ENCODE measurements at places on chromosomes 5 and 9.

DNA sequence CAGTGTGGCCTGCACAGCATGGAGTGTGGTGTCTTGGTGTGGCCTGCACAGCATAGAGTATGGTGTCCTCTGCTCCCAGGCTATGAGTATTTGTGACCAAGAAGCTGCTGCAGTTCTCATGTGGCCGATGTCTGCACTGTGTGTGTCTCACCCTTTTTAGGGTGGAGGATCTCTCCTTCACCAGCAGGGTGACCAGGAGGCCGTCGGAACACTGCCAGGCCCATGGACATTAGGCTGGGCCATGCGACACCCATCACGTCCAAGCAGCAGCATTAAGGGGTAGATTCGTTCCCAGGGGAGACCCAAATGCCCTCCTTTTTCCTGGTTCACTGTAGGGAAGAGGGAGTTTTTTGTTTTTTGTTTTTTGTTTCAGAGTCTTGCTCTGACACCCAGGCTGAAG, 115.3 kb upstream of the SPIN1 start:
- DNase-seq, result no peak

DNA sequence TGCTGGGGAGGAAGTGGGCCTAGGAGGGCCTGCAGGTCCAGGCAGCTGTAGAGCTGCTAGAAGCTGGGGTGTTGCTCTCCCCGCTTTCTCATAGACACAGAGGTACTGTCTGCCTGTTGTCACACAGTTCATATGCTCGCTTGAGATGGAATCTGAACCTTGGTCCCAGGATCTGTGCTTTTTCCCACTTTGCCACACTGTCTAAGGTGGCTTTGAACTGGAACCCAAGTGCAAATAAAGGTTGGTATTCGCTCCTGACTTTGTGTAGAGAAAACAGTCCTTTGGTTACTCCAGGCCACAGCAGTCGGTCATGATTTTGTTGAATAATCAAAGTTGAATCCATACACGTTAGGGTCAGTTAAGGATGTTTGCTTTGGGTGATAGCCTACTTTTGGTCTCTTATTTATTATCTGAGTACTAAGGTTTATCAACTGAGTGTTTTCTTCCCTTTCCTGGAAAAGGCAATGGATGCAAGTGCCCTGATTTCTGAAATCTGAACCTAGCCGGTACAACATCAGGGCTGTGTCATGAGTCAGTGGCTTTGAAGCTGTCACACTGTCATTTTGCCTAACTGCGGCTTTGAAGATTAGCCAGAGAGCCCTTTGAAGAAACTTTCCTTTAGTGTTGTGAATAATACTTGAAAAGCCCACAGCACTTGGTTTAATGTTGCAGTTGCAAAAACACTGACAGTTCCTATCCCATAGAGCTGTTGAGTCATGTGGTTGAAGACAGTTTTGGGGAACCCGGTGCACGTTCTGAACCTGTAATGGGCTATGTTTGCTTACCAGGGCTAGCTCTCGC, 41.3 kb downstream of the HABP4 start:
- DNase-seq, result peak; percentile 23

DNA sequence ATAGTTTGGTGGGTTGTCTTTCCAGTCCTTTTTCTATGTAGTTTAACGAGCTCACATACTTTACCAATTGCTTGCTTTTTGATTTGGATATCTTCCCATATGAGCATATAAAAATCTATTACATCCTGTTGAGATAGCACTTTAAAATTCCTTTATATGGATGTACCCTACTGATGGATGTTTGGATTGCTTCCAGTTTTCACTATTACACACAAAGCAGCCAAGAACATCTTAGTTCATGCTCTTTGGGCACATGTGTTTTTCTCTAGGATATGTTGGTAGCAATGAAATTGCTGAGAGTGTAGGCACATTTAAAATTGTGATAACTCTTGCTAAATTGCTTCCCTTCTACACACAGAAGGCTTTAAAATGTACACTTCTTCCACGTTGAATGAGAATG, 56.1 kb upstream of the NTRK2 start:
- DNase-seq, result no peak

DNA sequence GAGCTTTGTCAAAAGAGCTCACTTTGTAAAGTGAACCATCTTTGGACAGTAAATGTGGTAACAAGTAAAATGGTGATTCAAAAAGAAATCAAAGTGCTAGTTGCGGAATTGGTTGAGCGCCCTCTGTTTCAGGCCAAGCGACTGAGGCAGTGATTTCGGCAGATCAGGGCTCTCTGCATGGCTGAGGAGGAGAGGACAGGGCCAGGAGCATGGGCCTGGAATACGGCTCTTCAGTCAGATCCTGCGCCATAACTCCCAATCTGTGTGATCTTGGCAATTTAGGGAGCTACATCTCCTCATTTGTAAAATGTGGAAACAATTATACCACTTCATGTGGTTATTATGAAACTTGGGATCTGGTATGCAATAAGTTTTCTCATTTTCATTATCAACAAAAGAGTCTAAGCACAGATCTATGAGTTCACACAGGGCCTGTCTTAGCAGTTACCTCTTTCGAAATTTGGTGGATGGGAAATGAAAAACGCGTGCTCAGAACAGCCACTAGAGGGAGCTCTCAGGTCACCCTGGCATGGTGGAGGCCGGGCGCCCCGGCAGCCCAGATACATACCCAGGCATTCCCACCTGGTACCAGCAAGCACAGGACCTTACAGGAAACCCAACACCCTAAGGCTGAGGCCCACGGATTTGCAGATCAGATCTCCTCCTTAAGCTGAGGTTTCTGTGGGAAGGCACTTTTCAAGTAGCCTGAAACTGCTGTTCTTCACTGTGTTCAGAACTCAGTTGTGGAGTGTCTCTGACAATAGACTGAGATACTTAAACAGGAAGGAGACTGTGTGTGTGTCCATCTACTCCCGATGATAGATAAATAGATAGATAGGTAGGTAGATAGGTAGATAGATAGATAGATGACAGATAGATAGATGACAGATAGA, 303.7 kb downstream of the RAB3C start:
- DNase-seq, result peak; percentile 56

GRCh38 chr5:35001842-35002241, 45.9 kb downstream of the AGXT2 start:
- DNase-seq, result no peak

DNA sequence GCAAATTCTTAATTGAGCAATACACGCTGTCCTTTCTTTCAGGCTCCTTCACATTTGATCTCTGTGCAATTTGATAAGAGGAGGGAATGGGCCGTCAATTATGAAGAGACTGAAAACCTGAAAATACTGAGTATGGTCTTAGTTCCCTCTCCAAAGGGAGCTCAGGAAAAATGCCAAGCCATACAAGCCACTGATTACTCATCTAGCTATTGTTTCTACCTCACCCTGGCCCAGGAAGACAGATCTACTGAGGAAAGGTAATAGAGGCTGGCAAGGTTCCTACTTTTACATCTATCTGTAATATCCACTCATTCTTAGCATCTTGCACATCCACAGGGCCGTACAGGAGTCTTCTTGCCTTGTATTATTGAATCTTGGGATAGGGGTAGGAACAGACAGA, 23.7 kb upstream of the TNC start:
- DNase-seq, result no peak

- no peak for DNase-seq
Observed at GRCh38 chr9:136644593-136645351, 17.9 kb upstream of the EGFL7 start.

- no peak for DNase-seq
Observed at GRCh38 chr9:106172265-106172664, 477.9 kb downstream of the TMEM38B start.

- DNase-seq, result no peak
Observed at GRCh38 chr9:136846376-136847087, 2.7 kb upstream of the PHPT1 start.

DNA sequence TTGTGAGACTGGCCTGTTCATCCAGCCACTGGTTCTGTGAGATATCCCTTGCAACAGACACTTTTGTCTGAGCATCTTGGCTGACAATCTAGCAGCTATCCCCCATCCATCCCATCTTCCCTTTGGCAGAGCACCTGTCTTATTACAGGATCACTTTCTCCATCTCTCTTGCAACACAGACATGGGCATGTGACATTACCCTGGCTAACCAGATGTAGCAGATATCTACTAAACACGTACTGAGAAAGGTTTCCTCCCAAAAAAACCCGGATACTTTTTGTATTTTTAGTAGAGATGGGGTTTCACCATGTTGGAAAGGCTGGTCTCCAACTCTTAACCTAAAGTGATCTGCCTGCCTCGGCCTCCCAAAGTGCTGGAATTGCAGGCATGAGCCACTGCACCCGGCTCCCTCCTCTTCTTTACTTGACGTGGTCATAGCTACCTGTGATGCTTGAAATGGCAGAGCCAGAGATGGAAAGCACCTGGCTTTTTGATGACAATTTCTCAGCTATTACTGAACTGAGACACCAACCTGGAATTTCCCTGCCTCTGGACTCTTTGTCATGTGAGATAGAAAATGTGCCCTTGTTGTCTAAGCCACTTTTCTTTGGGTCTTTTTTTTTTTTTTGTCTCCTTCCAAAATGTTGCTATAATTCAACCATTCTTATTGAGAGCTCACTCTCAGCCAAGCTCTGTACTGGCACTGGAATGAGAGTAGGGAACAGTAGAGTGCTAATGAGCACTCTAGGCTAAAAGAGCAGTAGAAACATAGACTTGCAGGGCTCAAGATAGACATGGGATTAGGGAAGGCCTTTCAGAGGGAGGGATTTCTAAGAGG, 32.6 kb downstream of the FNBP1 start:
- DNase-seq, result no peak

Measured in stimulated activated CD4-positive, alpha-beta T cell treated with anti-CD3 and anti-CD28 coated beads, Interleukin-15, amount 100 ng/mL, for 48 hours (primary cell).